ENCODE measurements at places on chromosomes 11 and 22. TPM values are rescaled to one million over a fixed set of nuclear protein-coding genes. Genes with fewer than 3 reads are reported as not detected.

The HRAS gene
- 21.2 TPM for total RNA-seq

The P4HA3 gene
- not detected for total RNA-seq

The PGA4 gene
- total RNA-seq, result 0.41 TPM

The SLC35E4 gene
- total RNA-seq, result 4.8 TPM

The TYMP gene
- 0.81 TPM for total RNA-seq

The C11orf87 gene
- not detected for total RNA-seq

The LMO2 gene
- 0.92 TPM for total RNA-seq

The OR4D9 gene
- not detected for total RNA-seq

The CAPN5 gene
- 7.4 TPM for total RNA-seq

The PGA5 gene
- not detected for total RNA-seq

The RCOR2 gene
- total RNA-seq, result 70.6 TPM

The TTC12 gene
- 21.8 TPM for total RNA-seq

The MYRF gene
- 5.8 TPM for total RNA-seq

The KCTD14 gene
- total RNA-seq, result 5.3 TPM

The MPZL3 gene
- total RNA-seq, result 1.1 TPM

The NAV2 gene
- total RNA-seq, result 9.6 TPM

The LDHAL6A gene
- not detected for total RNA-seq

The PATE2 gene
- not detected for total RNA-seq

The TPST2 gene
- total RNA-seq, result 59.5 TPM

The FAM181B gene
- total RNA-seq, result not detected

The OR52A1 gene
- not detected for total RNA-seq

The OR5A1 gene
- 0.06 TPM for total RNA-seq

The KCNE3 gene
- 1.3 TPM for total RNA-seq

The MS4A18 gene
- total RNA-seq, result not detected

The THYN1 gene
- 109 TPM for total RNA-seq

The CDKN1C gene
- 47.8 TPM for total RNA-seq

The OR6A2 gene
- 0.50 TPM for total RNA-seq

The FGF3 gene
- total RNA-seq, result not detected

The NXPE1 gene
- not detected for total RNA-seq

The PRR33 gene
- total RNA-seq, result not detected

The KDM4E gene
- total RNA-seq, result not detected

The C11orf42 gene
- total RNA-seq, result not detected

The OR2AG2 gene
- total RNA-seq, result 0.25 TPM

The RAB39A gene
- total RNA-seq, result 13.2 TPM

The SGSM1 gene
- 1.1 TPM for total RNA-seq

The RFPL2 gene
- total RNA-seq, result 1.8 TPM

The CHRM1 gene
- not detected for total RNA-seq

The YAP1 gene
- total RNA-seq, result 91.4 TPM

The ZNF215 gene
- 14.8 TPM for total RNA-seq

The ANO9 gene
- 1.3 TPM for total RNA-seq

The KLHL35 gene
- 1.5 TPM for total RNA-seq

The VPREB3 gene
- total RNA-seq, result not detected

The C1QTNF5 gene
- 3.4 TPM for total RNA-seq

The KRTAP5-10 gene
- not detected for total RNA-seq

The SESN3 gene
- total RNA-seq, result 140 TPM

The SHANK2 gene
- 8.1 TPM for total RNA-seq

The CEP126 gene
- 2.2 TPM for total RNA-seq

The PRRG4 gene
- total RNA-seq, result 0.06 TPM

The KRTAP5-2 gene
- not detected for total RNA-seq

The SNRPD3 gene
- 195 TPM for total RNA-seq
